Glomerular endothelial cell (primary cell): ENCODE measurements at places on chromosomes 12 and 14.

DNA sequence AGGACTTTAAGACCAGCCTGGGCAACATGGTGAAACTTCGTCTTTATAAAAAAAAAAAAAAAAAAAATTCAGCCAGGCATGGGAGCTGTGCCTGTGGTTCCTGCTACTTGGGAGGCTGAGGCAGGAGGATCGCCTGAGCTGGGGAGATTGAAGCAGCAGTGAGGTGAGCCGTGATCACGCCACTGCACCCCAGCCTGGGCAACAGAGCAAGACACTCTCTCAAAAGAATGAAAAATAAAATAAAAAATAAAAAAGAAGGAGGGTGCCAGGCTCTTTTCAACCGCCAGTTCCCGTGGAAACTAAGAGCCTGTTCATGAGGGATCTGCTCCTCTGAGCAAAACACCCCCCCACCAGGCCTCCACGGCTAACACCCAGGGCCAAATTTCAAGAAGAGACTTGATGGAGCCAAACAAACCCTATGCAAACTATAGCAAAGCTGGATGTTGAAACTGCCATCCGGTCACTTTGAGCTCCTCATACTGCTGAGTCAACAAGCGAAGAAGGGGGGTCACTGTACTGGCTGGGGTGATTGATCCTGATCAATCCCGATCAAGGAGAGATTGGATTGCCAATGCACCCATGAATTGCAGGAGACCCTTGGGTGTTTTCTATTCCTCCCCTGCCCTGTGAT, 23.4 kb downstream of the DLK1 start:
- no peak for DNase-seq

DNA sequence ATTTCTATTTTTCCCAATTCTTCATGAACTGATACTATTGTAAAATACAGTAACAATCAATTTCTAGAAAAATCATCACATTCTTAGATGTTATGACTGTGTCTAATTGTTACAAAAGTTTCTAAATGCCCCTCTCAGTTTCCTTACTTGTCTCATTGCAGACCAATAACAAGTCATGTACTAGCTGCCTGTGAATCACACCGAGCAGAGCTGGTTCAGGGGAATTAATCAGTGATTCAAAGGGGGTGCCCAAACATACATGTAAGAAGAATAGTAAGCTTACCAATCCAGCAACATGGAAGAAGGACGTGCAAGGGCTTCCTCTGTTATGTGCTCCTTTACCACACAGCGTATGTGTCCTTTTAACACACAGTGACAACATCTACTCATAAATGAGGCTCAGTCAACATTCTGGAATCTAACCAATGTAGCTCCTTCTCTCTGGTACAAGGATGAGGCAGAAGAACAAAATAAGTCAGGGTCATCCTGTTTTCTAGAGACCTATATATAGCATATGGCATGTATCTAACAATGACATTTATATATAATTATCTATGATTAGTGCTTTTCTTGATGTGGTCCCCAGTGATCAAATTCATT, 126.4 kb downstream of the SCN8A start:
- DNase-seq: no peak

GRCh38 chr12:27367078-27367477, 34.4 kb downstream of the BMAL2 start:
- no peak for DNase-seq

DNA sequence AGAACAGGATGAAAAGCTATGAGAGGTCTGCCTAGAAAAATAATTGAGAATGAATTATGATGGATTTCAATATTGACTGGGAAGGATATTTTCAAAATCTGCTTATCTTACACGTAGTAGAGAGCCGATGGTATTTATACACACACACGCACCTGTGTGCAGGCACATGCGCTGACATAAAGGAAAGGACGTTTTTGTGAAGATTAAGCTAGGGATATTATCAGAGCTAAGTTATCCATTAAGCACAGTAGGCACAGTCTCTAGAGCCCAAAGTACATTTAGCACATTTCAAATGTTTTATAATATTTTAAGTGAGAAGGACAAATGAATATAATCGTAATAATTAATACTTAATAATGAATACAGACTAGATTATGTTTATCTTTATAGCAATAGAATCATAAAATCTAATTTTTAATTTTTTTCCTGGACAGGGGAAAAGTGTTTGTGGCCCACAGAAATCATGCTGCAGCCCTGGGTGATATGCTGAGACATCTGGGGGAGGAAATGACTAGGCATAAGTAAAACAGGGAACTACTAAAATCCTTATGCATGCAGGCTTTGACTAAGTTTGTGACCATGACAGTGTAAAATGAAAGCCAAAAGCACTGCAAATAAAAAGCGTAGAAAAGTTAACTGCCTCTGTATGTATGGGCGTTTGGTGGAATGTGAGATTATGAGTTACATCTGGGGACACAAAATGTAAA, 146.1 kb downstream of the KITLG start:
- DNase-seq: no peak

- DNase-seq: no peak
Observed at GRCh38 chr14:100850841-100851585, 25.1 kb downstream of the MEG3 start.

GRCh38 chr12:20494851-20495250, 126.5 kb downstream of the PDE3A start:
- DNase-seq: no peak

DNA sequence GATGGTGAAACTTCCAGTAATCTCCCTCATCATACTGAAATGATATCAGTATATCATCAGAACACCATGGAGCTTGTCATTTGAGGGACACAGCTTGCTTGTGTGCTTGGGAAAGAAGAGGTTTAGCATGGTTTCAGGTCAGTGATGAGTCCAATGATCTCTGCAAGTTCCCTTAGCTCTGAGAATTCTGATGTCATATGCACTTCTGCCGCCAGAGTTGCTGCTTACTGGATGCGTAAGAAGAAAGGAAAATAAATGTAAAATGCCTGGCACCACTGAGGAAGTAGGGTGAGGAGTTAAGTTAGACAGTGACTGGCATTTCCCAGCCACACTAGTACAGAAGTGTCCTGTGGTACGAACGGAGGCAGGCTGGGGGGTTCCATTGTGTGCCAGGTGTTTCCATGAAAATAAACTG, 22.6 kb downstream of the PRKCH start:
- no peak for DNase-seq

- no peak for DNase-seq
Observed at GRCh38 chr12:81209012-81209411, 131.1 kb downstream of the ACSS3 start.

- DNase-seq: no peak
Observed at GRCh38 chr14:68094752-68095151, 275.2 kb downstream of the RAD51B start.

GRCh38 chr14:23060536-23061260, 3.4 kb upstream of the CDH24 start:
- no peak for DNase-seq

DNA sequence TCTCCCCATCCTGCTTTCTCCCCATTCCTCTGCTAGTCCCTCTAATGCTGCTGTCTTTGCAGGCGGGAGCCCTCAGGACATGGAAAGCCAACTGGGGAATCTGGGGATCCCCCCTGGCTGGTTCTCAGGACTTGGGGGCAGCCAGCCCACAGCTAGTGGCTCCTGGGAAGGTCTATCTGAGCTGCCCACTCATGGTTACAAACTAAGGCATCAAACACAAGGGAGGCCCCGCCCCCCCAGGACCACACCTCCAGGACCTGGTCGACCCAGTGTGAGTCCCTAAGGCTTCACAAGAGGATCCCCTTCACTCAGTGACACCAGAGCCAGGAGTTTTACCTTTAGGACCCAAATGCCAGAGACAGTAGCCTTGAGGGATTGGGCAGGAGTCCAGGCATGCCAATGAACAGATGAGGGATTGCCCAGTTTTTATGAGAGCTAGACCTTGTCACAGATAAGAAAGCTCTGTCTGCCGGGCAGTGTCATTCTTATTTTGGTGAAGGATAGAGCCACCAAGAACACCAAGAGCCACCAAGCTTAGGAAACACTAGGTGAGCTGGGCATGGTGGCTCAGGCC, 8.0 kb upstream of the CPNE6 start:
- no peak for DNase-seq
